Pons (tissue), 1 donor: ENCODE measurements at places on chromosomes 11 and 22.
A peak's percentile ranks its signal among the peaks of the same experiment; 100 is the strongest.

DNA sequence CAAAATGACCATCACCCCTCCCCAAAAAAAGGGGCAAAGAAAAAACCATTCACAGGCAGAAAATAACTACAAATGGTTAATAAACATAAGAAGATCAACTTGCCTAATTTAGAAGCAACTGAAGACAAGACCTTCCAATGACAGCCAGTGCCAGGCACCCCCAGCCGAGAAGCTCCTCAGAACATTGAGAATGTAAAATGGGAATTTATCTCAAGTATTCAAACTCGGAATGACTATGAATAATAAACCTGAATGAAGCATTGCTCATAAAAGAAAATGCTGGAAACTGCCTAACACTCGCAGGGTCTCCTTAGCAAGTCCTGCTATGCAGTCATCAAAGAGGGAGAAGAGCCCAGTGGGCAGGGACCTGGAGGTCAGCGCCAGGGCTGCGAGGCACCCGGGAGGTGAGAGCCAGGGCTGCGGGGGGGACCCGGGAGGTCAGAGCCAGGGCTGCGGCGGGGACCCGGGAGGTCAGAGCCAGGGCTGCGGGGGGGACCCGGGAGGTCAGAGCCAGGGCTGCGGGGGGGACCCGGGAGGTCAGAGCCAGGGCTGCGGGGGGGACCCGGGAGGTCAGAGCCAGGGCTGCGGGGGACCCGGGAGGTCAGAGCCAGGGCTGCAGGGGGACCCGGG, 23.2 kb upstream of the MOB2 start:
- no peak for DNase-seq

DNA sequence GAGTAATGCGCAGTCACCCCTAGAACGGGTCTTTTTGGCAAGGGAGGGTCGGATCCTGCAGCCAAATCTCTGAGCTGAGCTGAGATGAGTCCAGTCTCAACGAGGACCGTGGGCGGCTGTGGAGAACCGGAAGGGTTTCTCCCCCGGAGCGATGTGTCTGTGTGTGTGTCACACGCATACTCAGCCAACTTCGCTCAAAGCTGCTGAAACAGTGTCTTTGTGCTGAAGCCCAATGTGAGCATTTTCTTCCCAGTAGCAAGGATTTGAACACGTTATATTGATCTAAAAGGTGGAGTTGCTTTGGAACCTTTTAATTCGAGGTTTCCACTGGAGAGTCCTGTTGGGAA, 1.4 kb upstream of the CELSR1 start:
- no peak for DNase-seq

DNA sequence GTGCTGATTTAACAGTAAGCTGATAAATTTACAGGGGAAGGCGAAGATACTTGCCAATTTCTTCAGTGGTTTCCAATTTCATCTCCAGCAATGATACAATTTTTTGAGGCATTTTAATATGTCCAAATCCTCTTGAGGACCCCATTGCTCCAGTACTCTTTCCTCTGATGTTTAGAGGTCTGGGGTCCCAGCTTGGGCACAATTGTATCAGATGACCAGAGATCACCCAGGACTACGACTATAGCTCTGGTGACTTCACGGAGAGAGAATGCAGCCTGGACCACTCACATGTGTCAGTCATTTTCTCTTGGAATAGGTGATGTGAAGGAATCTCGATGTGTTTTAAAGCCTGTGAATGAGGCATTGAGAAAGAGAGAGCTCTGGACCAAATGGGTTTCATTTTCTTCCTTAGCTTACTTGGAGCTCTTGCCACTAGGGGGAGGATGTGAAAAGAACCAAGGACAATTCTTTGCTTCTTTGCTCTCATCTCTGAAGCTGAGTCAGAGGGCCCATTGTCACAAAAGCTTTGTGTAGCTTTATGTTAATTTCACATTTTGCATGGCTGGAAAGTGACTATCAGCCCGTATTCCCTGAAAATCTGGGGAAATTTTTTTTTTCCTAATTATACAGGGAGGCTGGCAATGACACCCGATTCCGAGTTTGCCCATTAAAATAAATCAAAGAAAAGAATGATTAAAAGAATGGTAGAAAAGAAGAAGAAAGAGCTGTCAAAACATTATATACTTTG, 6.7 kb upstream of the CCDC90B start:
- peak; percentile 97 for DNase-seq

DNA sequence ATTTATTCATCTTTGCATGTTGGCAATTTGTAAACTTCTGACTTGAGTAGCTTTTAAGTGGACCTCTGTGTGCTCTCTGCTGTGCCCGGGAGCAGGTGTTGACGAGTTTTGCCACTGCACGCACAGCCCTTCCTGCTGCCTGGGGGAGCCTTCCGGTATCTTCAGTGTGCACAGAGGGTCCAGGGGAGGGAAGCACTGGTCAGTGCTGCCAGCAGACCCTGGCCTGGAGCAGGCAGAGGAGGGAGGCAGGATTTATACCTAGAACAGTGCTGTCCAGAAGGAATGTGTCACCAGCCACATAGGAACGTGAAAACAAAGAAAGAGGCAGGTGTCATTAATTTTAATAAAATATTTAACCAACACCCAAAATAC, 403.6 kb downstream of the TBC1D22A start:
- DNase-seq: no peak

- DNase-seq: no peak
These were observed 109.5 kb downstream of the TENM4 start for GRCh38 chr11:79331203-79331901.

GRCh38 chr11:65506772-65507505, 8.1 kb downstream of the MALAT1 start:
- DNase-seq: peak; percentile 91

DNA sequence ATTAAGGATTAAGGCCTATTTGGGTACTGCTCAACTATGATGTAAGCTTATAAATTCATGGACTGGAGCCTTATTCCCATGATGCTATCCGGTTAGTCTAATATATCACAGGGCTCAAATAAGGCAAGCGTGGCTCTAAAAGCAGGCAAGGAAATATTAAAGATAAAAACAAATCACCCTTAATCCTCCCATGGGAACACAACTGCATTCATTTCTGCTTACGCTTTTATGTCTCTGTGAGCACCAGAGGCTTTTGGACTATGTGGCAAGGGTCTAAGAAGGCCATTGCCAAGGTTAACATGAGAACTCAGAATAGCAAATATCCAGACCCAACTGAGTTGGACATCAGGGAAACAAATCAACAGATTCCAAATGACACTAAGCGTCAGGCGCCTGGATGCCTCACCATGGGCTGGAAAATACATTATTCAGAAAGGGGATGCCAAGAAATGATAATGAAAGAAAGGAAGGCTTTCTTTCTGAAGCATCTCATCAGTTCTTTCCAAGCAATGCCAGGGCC, 138.1 kb downstream of the SLC1A2 start:
- no peak for DNase-seq

DNA sequence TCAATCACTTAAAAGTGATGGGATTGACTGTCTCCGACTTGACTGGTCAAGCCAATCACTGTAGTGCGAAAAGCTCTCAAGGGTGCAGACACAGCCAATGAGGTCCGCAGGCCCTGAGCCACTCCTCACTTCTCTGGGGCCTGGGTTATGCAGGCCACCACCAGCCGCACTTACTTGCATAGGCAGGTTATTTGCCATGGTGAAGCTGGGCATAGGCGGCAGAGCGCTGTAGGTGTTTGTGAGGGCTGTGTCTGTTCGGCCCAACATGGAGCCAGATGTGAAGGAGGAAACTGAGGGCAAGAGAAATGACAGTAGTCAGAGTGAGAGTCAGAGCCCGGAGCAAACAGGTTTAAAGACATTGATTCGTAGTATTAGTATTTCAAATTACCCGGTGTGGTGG, 17.9 kb downstream of the PAX6 start:
- DNase-seq: no peak

DNA sequence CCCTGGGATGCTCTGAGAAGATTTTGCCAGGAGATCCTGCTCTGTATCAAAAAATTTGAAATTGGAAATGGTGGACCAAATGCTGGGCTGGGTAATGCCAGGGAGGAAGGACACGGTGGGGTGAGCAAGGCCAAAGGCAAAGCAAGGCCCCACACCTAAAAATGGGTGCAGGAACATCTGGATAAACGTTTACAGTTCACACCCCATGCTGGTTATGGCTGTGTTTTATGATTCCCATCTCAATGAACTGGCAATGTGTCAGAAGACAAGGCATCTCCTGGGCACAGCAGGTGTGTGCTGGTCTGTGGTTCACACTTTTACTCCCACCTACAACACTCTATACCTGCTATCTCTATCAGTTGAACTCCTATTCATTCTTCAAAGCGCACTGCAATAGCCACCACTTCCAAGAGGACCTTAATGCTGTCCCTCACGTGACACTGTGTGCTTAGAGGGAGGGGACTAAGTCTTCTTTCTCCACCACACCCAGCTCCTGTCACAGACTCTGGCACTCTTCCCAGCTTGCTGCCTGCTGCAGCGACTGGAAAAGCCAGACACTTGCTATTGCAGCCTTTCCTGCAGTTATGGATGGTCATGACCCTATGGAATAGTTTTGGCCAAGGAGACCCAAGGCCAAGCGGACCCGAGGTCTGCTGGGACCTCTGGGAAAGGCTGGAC, 277.5 kb downstream of the CTTN start:
- DNase-seq: no peak
